ENCODE measurements at places on chromosomes 12 and 14.
A peak's percentile ranks its signal among the peaks of the same experiment; 100 is the strongest.

DNA sequence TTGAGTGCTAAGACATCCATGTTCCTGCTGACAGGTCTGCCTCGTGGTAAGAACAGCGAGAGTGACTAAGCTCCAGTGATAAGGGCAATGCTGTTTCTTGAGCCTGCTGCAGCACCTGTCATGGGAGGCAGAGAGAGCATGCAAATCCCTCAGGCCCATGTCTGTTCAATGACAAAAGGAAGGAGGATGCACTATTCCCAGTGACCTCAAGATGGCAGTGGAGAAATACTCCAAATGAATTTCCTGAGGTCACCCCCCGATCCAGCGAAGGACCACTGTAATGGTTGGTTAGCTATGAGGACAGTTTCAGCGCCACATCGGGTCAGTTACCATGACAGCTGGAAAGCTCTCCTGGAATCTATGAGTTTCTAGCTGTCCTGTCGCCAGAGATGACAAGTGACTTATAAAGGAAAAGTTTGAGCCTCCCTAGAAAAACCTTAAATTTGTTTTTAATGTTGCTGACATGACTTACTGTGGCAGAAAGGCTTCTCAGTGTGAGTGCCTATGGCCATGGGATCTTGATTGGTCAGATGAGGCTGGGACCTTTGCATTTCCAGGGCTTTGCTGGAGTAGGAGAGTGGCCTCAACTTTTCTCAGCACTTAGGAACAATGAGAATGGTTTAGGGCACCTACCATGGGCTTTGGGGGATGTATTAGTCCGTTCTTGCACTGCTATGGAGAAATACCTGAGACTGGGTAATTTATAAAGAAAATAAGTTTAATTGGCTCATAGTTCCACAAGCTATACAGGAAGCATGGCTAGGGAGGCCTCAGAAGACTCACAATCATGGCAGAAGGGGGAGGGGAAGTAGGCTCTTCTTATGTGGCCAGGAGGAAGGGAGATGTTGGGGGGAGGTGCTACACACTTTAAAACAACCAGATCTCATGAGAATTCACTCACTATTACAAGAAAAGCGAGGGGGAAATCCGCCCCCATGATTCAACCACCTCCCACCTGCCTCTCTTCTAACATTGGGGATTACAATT is 88.0 kb upstream of the TMEM260 start:
- peak; percentile 62 for DNase-seq

- peak; percentile 84 for DNase-seq
Measured at GRCh38 chr14:88005978-88006851, 1.3 kb downstream of the GPR65 start.

DNA sequence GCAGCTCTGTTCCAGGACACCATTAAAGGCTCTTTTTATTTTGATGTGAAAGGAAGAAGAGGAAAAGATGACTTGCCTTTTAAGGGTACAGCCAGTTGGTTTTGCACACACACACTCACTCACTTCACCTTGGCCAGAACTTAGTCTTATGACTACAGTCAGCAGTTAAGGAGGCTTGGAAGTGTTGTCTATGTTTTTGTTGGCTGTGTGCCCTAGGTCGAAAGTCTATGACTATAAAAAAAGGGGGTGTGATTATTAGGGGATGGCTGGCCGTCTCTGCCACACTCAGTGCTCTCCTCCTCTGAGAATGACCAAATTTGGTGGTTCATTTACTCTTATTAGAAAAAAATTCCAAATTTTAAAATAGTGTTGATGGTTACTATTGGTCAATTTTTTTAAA is 139.5 kb upstream of the OTX2 start:
- DNase-seq, result no peak

- no peak for DNase-seq
Measured at GRCh38 chr12:52839436-52840105, 5.5 kb upstream of the KRT79 start.

GRCh38 chr12:124469193-124469888 is 98.1 kb downstream of the NCOR2 start:
- DNase-seq, result peak; percentile 29

DNA sequence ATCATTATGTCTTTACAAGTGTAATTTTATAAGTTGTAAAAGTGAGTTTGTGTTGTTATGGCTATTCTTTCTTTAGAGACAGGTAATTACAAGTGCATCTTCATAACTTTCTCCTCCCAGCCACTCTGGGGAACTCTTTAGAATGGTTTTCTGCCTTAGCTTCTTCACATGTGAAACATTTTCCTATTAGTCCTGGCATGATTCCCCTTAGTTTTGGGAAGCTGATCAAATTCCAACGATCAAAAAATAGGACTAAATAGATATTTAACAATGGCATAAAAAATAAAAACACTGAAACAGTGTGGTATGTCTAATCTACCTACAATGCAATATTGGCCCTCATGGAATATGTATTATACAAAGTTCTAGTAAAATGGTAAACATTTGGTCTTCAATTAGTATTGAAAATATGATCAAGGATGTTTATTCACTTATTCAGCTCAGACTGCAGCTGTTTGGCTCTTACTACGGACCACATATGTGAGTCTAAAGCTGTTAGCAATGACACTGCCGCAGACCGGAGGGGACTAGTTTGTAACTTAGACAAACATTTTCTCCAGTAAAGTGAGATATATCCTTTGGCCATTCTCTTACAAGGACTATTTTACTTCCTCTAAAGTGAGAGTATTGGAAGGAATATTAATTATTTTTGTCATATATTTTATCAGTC is 890.8 kb upstream of the USP15 start:
- DNase-seq, result no peak

- DNase-seq, result no peak
Measured at GRCh38 chr14:21227150-21227549, 42.1 kb downstream of the HNRNPC start.

DNA sequence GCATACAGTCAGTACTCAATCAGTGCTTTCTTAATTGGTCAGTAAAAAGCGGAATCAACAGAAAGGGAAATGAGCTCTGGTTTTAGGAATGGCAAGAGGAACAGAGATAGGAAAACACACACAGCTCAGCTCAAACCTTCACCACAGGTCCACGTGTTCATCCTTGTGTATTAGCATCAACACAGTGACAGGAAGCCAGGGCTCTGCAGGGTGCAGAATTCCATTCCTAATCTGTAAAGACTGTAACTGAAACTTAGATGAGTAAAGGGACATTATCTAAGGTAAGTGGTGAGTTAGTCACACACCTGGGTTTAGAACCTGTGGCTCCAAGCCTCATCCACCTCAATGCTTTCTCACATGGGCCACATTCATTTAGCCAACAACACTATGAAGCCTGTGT is 1242.2 kb upstream of the TMEM132C start:
- no peak for DNase-seq

DNA sequence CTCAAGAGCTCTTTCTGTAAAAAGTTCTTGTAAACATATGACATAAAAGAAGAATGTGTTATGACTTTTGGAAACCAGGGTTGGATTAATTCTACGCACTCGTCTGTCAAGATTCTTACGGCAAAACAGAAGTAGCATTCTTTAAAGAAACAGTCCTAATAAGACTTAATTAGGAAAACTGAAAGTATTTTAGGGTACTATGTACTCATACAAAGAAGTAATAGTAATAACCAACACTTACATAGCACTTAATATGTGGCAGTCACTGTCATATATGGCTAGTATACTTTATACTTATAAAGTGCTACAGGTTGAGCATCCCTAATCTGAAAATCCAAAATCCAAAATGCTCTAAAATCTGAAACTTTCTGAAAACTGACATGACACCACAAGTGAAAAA is 72.9 kb upstream of the ST8SIA1 start:
- DNase-seq, result no peak

DNA sequence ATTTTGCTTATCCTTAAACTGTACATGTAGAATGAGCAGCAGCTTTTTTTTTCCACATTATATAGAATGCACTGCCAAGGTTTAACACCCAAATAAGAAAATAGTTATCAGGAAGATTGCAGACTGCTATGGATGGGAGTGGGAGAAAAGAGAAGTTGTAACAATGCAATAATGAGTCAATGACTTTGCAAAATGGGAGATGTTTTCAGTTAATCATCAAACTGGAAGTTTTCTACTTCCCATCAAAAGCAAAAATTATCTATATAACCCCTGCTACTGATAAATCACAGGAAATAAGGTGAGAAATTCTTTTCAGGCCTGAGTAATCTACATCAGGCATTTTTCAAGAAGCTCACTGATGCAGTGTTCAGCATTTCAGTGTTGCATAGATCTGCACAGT is 309.1 kb downstream of the GXYLT1 start:
- DNase-seq, result no peak

DNA sequence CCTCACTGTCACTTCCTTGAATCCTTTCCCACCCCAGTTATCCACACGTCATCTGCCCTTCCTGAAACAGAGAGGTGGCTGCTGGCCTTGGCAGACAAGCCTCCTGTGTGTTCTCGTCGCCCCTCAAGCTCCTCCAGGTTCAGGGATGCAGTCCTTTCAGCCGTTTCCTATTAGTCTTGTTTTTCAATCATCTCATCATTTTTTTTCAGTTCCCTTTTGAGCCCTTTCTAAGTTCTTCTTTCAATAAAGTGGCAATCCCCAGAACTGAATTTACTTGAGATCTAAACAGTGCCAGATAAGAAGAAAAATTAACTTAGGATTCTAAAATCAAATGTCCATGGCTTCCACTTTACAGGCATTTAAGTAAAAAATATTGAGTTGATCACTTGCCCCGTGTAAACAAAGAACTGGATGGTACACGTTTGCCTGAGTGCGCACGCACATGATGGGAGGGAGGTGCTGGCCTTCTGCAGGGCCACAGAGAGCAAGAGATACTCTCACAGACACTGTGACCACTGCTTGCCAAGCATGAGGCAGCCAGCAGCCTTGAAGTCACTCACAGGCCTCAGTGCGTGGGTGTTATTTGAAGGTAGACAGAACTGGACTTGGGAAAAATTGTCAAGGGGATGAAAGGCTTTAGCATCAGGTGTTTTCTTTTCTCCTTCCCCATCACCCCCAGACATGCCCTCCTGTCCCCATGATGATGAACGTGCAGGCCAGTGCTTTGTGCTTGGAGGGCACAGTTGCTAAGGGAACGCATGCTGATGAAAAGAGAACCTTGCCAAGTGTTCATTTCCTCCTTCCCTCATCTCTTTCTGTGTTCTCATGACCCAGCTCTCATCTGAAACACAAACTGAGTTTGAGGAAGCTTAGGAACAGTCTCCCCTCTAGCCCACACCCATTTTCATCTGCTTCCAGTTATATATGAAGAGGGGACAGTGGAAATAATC is 408.3 kb downstream of the EGLN3 start:
- DNase-seq, result no peak

DNA sequence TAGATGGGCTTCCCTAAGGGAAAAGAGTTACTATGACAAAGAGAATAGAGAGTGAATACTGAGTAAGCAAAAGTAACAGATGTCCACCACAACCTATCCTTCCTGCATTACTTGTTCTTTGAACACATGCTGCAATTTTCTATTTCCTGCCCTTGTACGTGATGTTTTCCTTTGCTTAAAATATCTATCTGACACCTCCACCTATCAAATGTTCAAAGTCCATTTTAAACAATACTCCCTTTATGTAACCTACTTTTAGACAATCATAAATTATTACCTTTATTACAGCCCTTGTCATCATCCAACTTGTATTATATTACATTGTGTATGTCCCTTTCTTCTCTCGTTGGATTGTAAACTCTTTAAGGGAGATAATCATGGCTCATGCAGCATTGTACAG is 147.2 kb upstream of the DYRK2 start:
- DNase-seq, result no peak

DNA sequence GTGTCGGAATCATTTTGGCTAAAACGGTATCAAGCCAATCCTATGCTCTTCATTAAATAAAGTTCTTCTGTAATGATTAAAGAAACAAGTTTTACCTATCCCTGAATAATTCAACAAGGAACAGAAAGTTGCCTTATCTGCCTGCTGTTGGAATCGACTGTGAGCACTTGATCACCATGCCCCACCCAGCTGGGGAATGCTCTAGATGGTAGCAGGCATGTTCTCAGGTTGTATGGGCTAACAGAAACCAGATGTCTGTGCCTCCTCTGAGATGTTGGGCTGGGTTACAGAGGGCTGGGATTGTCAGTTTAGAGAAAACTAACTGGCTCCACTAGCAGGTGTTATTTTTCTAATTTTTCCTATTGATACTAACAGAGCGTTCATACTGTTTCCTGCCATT is 28.9 kb downstream of the RTRAF start:
- no peak for DNase-seq

- DNase-seq, result no peak
Measured at GRCh38 chr12:75944905-75945432, 86.6 kb downstream of the PHLDA1 start.

DNA sequence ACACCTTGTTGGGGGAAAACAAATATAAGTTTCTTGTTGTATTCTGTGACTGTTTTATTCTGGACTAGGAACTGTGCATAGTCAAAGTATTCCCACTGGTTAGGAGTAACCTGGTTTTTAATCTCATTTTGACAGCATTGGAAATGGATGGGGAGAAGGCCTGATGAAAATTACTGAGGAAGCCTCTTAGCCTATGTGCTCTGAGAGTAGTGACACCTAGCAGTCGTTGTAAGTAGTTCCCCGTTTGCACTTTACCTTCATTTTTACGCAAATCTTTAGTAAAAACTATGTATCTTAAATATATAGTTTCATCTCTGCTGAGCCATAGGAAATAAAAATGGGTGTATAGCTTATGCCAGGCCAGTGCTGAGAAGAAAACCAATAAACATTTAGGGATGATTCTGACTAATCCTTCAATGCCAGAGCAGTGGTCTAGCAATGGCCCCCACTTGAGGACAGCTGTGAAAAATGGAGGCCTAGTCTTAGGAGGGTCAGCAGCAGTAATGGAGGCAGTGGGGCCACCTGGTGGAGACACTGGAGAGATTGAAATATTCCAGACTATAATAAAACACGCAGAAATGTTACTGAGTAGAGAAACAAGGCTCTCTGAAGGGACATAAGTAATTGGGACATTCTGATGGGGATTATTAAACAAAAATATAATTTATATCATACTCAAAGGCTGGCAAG is 133.2 kb upstream of the NOVA1 start:
- DNase-seq, result peak; percentile 0

- no peak for DNase-seq
Measured at GRCh38 chr14:92362781-92363235, 39.8 kb downstream of the SLC24A4 start.

GRCh38 chr12:6069437-6070093 is 54.9 kb downstream of the VWF start:
- DNase-seq, result no peak

DNA sequence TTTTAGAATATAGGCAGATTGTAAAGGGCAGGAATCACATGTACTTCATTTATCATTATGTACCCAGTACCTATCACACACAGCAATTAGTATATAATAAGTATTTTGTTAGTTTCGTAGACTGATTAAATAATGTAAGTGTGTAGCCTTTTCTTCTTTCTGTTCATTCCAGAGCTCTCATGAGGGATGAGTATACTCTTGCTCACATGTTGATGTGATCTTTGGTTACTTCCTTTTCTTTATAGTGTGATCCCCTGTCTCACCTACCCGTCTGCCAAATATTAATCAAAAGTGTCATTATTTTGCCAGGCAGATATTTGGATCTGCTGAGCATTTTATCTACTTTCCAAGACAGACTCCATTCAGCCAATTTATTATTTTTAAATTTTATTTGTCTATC is 156.1 kb downstream of the PCNX1 start:
- DNase-seq, result no peak

Data from OCI-LY7 (cell line).